ENCODE measurements at places on chromosomes 6 and 20. TPM values are rescaled to one million over a fixed set of nuclear protein-coding genes. Genes with fewer than 3 reads are reported as not detected.
A peak's percentile ranks its signal among the peaks of the same experiment; 100 is the strongest.

- H3K27ac ChIP-seq: no peak overlapping the region
- no peaks in the 10 kb centered on the region for H3K4me1 ChIP-seq
- H3K27me3 ChIP-seq: no peaks in the 10 kb centered on the region
- DNase-seq: peak; percentile 9
These were observed 76.2 kb upstream of the FOXP4 start for GRCh38 chr6:41470029-41470330.

DNA sequence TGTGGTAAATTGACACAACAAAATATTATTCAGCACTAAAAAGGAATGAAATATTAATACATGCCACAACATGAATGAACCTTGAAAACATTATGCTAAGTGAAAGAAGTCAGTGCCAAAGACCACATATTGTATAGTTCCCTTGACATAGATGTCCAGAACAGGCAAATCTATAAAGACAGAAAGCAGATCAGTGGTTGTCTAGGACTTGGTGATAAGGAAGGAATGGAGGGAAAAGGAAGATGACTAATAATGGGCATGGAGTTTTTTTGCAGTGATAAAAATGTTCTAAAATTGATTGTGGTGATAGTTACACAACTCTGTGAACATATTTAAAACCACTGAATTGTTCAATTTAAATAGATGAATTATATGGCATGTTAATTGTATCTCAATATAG lies 32.5 kb downstream of the TBX18 start:
- H3K27ac ChIP-seq: no peak overlapping the region
- no peaks in the 10 kb centered on the region for H3K36me3 ChIP-seq
- DNase-seq: no peak
- H3K27me3 ChIP-seq: no peaks in the 10 kb centered on the region
- no peaks in the 10 kb centered on the region for H3K4me1 ChIP-seq
- H3K4me3 ChIP-seq: no peak overlapping the region

FAM209B gene
- 7.6 TPM for total RNA-seq

GRCh38 chr20:24834310-24834709 lies 114.8 kb upstream of the CST7 start:
- H3K36me3 ChIP-seq: no peaks in the 10 kb centered on the region
- H3K27me3 ChIP-seq: no peaks in the 10 kb centered on the region

C4B gene
- 49.2 TPM for total RNA-seq

FARS2 gene
- total RNA-seq: 11.6 TPM

PACSIN1 gene
- total RNA-seq: 0.32 TPM

DNA sequence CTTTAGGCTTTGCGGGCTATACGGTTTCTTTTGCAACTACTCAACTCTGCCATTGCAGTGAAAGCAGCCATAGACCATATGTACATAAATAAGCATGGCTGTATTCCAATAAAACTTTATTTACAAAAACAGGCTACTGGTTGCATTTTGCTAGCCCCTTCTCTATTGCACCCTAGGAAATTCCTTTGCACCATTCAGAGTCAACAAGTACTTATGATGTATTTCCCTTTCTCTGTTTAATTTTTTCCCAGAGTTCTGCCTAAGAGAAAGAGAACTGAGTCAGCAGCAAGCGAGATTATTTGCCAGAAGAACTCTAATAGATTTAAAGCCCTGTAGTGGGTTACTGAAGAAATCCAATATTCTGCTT lies 33.8 kb downstream of the ADGRF1 start:
- no peaks in the 10 kb centered on the region for H3K4me1 ChIP-seq
- H3K36me3 ChIP-seq: no peaks in the 10 kb centered on the region
- H3K27me3 ChIP-seq: no peaks in the 10 kb centered on the region

DNA sequence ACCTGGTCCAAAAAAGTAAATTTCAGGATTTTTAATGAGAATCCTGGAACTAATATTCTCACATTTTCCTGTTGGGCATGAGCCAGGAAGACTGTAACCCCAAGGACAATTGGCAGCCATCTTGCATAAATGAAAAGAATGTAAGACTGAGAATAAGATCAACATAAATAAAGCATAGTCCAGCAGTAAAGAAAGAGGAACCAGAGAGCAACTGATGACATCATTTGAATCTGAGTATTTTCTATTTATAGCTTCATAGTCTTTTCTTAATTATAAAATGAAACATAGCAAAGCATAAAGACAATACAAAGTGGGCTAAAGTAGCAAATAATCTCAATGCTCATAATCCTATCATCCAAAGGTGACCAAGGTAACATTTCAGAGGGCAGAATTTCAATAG lies 26.6 kb upstream of the FBXL4 start:
- no peaks in the 10 kb centered on the region for H3K27me3 ChIP-seq
- no peak for DNase-seq
- H3K4me1 ChIP-seq: no peaks in the 10 kb centered on the region
- H3K4me3 ChIP-seq: no peak overlapping the region

KHDC1 gene
- total RNA-seq: 4.1 TPM

DNA sequence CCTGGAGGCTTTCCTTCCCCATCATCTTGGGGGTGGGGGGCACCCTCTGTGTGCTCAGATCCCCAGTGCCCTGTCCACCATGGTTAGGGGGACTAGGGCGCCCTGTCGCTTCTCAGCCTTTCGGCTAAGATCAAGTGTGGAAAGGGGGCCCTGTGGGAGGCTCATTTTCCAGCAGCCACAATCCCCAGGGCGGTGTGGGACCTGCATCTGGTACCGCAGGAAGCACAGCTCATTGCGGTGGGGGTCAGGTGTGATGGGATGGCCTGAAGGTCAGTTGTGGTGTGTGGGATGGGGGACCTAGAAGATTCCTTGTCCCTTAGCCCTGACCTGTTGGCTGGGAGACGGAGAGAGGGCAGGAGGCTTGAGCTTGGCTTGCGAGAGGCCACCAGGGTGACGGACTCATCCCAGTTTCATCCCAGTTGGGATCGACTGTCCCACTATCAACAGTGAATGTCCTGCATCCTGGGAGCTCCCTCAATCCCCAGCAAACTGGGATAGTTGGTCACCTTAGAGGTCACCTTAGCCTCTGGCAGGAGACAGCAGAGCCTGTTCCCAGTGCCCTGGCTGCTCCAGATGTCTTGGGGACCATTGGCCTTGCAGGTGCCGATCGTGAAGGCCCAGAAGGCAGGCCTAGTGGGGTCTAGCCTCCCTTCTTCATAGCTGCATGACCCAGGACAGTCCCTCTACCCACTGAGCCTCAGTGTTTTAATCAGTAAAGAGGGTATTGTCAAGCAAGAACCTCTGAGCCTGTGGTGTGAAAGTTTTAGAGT lies 64.5 kb upstream of the PMEPA1 start:
- no peaks in the 10 kb centered on the region for H3K27me3 ChIP-seq
- peak overlapping the region; percentile 77 for H3K27ac ChIP-seq
- no peak for DNase-seq
- H3K4me1 ChIP-seq: peaks cover 4% of the 10 kb centered on the region

DNA sequence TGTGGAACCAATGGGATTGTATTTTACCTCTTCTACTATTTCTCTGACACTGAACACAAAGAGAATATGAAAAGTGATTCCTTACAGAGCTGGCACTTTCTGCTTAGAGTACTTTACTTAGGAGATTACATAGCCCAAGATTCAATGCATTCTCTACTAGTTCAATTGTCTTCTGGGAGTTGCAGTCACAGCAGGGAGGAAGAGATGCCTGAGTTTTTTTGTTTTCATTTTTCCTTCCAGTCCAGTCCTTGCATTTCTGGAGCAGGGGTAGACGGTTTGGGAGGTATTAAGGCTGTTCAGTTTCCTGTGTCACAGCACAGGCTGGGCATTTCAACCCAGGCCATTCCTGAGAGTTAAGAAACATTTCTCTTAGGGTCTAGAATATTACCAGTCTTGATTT lies 42.0 kb upstream of the SLC2A12 start:
- no peak overlapping the region for H3K27ac ChIP-seq
- no peaks in the 10 kb centered on the region for H3K36me3 ChIP-seq
- no peak overlapping the region for H3K4me3 ChIP-seq
- no peaks in the 10 kb centered on the region for H3K27me3 ChIP-seq
- no peak for DNase-seq
- H3K4me1 ChIP-seq: no peaks in the 10 kb centered on the region

DNA sequence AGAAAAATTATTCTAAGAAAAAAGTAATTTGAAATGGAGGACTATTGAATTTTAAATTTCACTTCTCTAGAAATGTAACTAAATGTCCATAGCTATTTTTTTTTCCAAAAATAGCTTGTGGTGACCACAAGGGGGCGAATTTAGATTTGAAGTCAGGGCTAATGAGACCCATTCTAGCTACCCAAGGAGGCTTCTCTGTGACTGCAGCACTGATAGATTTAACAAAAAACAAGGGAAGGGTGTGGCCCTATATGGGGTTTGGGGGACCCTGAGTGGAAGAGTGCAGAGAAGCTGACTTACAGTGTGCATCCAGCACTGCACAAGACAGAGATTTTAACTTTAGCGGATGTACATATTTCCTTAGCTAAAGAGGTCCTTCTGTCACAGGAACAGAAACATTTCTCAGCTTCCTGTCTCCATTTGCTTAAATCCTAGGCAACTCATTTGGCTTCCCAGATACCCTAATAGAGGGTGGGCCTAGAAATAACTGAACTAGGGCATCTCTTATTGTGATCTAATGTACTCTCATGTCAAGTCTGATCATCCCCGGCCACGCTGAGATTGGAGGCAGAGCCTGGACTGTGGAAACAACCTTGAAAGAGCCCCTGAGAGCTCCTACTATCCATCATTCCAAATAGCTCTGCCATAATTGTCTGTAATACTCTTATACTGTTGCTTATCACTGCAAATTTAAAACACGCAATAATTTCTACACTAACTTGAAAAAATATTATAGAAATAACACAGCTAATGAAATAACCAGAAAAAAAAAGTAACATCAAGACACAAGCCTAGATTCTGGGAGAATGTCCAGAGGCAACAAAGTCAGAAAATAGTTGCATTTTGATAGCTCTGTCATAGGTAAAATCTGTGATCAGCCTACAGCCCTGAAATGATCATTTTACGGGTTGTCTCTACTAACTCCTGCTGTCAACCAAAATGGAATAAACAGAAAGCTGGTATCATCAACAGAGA lies 93.6 kb downstream of the SNAP91 start:
- H3K4me3 ChIP-seq: no peak overlapping the region
- no peaks in the 10 kb centered on the region for H3K27me3 ChIP-seq
- H3K36me3 ChIP-seq: no peaks in the 10 kb centered on the region
- no peak overlapping the region for H3K27ac ChIP-seq
- no peaks in the 10 kb centered on the region for H3K4me1 ChIP-seq

SYCP2 gene
- total RNA-seq: 4.8 TPM

DTD1 gene
- 31.2 TPM for total RNA-seq

GRCh38 chr6:16421462-16421960 lies 183.1 kb downstream of the GMPR start:
- DNase-seq: no peak
- no peaks in the 10 kb centered on the region for H3K4me1 ChIP-seq
- H3K4me3 ChIP-seq: no peak overlapping the region
- no peak overlapping the region for H3K27ac ChIP-seq
- H3K36me3 ChIP-seq: no peaks in the 10 kb centered on the region

- no peak overlapping the region for H3K4me3 ChIP-seq
- no peaks in the 10 kb centered on the region for H3K4me1 ChIP-seq
- DNase-seq: no peak
- H3K27ac ChIP-seq: no peak overlapping the region
- no peaks in the 10 kb centered on the region for H3K27me3 ChIP-seq
These were observed 1.4 kb upstream of the PCMTD2 start for GRCh38 chr20:64254156-64254555.

RBPJL gene
- total RNA-seq: not detected

DNA sequence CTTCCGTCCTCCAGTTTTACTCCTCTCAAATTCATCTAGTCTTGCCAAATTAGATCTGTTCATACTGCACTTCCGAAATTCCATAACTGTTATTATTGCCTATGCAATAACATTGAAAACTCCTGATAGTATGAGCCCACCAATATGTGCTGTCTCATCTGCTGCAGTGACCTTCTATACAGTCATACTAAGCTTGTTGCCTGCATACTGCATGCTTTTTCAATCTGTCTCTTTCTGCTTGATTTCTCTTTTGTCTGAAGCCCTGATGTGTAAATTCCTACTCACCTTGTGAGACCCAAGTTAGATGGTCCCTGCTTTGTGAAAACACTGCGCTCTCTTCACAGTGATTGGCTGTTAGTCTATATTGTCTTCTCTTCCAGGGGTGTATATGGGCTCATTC lies 1.1 kb downstream of the TBP start:
- H3K27me3 ChIP-seq: no peaks in the 10 kb centered on the region
- peaks cover 21% of the 10 kb centered on the region for H3K4me1 ChIP-seq
- DNase-seq: no peak

GLP1R gene
- total RNA-seq: 0.23 TPM

GRCh38 chr20:40471261-40471629 lies 217.8 kb downstream of the MAFB start:
- H3K36me3 ChIP-seq: no peaks in the 10 kb centered on the region
- H3K4me3 ChIP-seq: no peak overlapping the region
- no peak for DNase-seq
- H3K4me1 ChIP-seq: peaks cover 4% of the 10 kb centered on the region
- peak overlapping the region; percentile 56 for H3K27ac ChIP-seq

- no peak for DNase-seq
- peaks cover 5% of the 10 kb centered on the region for H3K4me1 ChIP-seq
- no peak overlapping the region for H3K4me3 ChIP-seq
- H3K27me3 ChIP-seq: no peaks in the 10 kb centered on the region
- H3K36me3 ChIP-seq: no peaks in the 10 kb centered on the region
- no peak overlapping the region for H3K27ac ChIP-seq
These were observed 1.3 kb downstream of the NKAIN2 start for GRCh38 chr6:123804787-123805540.

- no peaks in the 10 kb centered on the region for H3K4me1 ChIP-seq
- no peak overlapping the region for H3K4me3 ChIP-seq
- no peaks in the 10 kb centered on the region for H3K27me3 ChIP-seq
These were observed 27.6 kb upstream of the IPCEF1 start for GRCh38 chr6:154384191-154384590.

HCRTR2 gene
- not detected for total RNA-seq

TFAP2B gene
- not detected for total RNA-seq

DNA sequence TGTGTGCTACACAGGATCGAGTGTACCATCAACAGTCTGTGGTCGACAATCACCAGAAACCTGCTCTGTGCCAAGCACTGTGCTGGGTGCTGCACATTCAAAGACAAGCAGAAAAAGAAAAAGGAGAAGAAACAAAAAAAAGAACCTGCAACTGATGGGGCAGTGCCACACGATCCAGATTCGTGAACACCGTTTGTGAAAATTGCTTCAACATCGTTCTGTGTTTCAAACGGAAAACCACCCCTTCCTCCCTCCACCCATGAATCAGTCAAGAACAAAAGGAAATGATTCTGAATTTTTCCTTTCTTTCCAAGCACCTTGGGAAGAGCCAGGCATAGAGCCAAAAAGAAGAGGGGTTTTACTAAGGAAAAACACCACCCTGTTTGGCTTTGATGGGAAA lies 129.2 kb upstream of the ARID1B start:
- no peak for DNase-seq
- H3K4me3 ChIP-seq: no peak overlapping the region
- H3K4me1 ChIP-seq: no peaks in the 10 kb centered on the region
- H3K27ac ChIP-seq: no peak overlapping the region
- H3K36me3 ChIP-seq: no peaks in the 10 kb centered on the region

GRIK2 gene
- 2.6 TPM for total RNA-seq

TAAR2 gene
- total RNA-seq: not detected

GRCh38 chr20:49781676-49782075 lies 31.0 kb upstream of the SLC9A8 start:
- no peak overlapping the region for H3K4me3 ChIP-seq
- no peak overlapping the region for H3K27ac ChIP-seq
- H3K4me1 ChIP-seq: no peaks in the 10 kb centered on the region
- H3K27me3 ChIP-seq: no peaks in the 10 kb centered on the region
- DNase-seq: no peak
- H3K36me3 ChIP-seq: no peaks in the 10 kb centered on the region

MMP24 gene
- total RNA-seq: 0.96 TPM

RIPOR2 gene
- total RNA-seq: 16.1 TPM
